NCI-H1105 treated with DMSO at 0.1 percent for 48 hours (cell line): ENCODE measurements at places on chromosomes 4 and X.
A peak's percentile ranks its signal among the peaks of the same experiment; 100 is the strongest.

- DNase-seq, result no peak
These were observed 147.6 kb upstream of the TBC1D9 start for GRCh38 chr4:140903522-140904475.

GRCh38 chrX:134374910-134375309 is 85.1 kb upstream of the HPRT1 start:
- DNase-seq, result no peak

GRCh38 chr4:8301851-8302730 is 32.5 kb downstream of the HTRA3 start:
- DNase-seq, result no peak

DNA sequence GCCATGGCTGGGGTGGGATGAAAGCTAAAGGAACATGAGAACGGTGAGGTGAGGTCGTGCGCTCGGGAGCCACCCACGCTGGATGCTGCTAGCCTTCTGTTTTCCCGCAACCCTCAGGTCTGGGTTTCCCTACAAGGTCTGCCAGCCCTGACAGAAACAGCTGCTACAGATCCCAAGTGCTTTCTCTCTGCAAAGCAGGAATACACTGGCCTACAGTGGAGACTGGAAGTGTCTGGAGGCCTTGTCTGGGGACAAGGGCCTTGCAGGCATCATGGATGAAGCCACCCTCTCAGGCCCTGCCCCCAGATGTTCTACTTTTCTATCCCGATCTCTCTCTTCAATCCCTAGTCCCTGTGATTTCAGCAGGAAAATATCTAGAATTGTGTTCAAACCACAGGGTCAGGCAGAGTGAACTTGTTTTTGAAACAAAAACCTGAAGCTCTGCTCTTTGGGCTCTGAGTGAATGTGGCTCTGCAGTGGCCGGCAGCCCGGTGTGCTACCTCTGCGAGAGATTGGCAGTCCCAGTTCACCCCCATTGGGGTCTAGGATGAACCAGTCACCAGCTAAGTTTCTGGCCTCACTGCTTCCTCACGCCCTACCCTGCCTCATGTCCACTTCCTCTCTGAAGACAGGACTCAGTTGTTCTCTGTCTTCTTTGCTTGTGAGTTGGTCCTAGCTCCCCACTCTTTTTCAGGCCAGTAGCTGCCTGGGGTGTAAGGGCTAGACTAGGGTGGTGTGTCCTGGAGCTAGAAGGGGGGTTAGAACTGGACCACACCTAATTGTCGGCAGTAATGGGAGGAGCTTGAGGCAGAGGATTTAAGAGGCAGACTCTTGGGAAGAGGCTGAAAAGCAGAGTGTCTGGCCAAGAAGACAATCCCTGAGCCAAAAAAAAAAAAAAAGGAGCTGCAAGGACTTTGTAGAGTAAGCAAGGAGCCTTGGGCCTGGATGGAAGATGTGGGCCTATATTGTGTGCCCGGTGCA is 89.6 kb downstream of the RTL5 start:
- no peak for DNase-seq

DNA sequence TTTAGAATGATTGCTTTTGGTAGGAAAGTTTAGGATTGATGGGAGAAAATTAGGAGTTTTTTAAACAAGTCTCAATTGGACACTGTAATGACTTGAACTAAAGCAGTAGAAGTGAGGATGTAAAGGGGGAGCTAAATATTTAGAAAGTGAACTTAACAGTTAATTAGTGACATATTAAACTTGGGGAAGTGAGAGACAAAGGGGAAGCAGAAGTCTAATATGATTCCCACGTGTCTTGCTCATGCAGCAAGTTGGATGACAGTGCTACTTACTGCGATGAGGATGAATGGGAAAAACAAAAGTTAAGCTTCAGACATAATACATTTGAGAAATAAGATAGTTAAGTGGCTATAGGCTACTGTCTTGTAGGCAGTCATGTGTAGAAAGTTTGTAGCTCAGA is 110.4 kb downstream of the RPA4 start:
- no peak for DNase-seq

- no peak for DNase-seq
These were observed 72.2 kb downstream of the ANAPC4 start for GRCh38 chr4:25449270-25449669.

GRCh38 chr4:147368948-147369347 is 111.9 kb upstream of the EDNRA start:
- DNase-seq, result no peak

GRCh38 chr4:80265571-80266252 is 752 bp upstream of the FGF5 start:
- DNase-seq, result peak; percentile 4

DNA sequence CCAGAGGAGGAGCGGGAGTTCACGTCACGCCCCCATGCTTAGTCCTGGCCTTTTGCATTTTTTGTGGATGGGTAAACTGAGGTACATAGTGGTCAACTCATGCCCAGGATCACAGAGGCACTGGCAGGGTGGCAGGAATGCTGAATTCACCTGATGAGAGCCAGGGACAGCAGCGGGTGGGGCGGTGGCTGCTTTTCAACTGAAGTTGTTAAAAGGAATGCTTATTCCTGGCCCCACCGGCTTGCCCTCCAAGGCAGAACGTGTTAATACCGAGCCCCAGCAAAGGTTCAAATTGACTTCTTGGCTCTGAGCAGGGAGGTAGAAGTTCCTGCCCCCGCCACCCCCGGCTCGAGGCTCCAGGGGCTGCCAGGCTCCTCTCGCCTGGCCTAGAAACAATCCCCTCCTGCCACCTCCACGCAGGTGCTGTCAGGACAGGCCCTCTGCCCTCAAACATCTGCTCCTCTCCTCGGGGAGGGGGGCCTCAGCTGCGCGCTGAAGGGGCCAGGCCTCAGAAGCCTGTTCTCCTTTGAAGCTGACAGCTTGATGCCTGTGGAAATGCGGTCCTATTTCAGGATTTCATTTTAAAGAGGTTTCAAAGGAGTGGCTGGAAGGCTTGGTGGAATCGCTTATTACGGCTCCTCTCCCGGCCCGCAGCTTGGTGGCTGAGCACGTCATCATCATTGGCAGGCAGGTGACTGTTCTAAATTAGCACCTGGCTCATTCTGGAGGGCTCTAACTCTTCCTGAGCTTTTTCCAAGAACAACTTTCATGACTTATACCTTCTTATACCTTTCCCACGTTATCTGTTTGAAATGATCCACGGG is 93.0 kb downstream of the PHKA2 start:
- DNase-seq, result no peak

DNA sequence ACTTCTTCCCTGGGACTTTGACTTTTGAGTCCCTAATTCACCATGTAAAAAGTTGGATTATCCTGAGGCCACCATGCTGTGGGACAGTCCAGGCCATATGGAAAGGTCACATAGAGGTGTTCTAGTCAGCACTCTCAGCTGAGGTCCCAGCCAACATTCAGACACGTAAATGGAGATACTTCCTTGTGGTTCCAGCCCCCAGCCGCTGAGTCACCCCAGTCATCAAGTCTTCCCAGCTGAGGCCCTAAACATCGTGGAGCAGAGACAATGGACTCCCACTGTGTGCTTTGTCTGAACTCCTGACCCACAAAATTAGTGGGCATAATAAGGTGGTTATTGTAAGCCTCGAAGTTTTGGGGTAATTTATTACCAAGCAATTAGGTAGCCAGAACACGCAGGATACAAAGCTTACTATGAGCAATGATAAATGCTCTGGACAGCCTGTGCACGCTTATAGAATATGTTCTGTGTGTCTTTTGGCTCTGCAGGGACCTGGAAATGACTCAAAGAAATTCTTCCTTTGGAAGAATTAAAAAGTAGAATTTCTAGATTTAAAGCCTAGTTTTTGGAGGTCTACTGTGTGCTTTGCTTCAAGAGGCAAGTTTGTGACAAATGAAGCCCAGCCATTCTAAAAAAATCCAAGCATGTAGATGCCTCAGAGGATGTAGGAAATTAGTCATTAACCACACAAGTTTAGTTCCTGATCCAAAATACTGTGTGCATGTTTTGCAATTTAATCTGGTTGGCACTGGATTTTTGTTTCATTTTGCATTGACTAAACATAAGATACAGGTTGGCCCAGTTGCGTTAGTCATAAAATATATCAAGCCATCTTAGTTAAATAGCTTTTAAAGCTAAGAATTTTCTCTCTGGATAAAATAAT is 33.2 kb upstream of the SLC9A7 start:
- DNase-seq, result no peak

DNA sequence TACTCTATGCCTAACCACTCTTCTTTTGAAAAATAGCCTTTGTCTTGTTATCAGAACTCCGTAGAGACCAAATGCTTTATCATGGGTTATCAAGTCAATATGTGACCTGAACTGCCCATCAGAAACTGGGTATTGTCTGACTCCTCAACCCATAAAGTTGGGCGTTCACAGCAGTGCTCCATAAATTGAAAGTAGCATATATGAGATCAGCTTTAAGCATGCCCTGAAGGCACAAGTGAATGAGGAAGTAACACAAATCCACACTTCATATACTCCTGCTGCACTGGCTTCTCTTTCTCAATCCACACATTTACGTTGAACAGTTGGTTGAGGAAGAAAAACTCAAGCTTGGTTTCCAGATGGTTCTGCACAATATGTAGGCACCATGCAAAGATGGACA is 1106.0 kb downstream of the STIM2 start:
- DNase-seq, result no peak

- no peak for DNase-seq
These were observed 14.3 kb downstream of the CBR4 start for GRCh38 chr4:168995537-168996295.

- no peak for DNase-seq
These were observed 66.6 kb downstream of the BANK1 start for GRCh38 chr4:101857176-101857575.

DNA sequence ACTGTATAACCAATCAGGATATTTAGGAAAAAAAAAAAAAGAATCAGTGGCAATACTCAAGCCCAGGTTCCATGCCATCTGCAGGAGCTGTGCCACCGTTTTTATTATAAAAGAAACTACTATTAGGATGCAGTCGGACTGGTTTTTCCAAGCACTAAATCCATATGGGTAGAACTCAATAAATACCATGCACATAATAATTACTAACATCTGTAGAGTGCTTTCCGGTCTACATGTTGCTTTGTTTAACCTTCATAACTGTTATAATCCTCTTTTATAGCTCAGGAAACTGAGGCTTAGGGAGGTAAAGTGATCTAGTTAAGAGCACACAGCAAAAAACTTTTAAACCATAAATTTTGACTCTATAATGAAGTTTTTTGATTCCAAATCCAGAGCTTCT is 24.0 kb downstream of the ARSJ start:
- DNase-seq, result no peak

- no peak for DNase-seq
These were observed 333.2 kb downstream of the ARHGAP10 start for GRCh38 chr4:148065075-148065474.

- DNase-seq, result no peak
These were observed 28.0 kb upstream of the BANK1 start for GRCh38 chr4:101762534-101762933.

GRCh38 chr4:6332042-6332668 is 62.5 kb downstream of the WFS1 start:
- DNase-seq, result no peak

DNA sequence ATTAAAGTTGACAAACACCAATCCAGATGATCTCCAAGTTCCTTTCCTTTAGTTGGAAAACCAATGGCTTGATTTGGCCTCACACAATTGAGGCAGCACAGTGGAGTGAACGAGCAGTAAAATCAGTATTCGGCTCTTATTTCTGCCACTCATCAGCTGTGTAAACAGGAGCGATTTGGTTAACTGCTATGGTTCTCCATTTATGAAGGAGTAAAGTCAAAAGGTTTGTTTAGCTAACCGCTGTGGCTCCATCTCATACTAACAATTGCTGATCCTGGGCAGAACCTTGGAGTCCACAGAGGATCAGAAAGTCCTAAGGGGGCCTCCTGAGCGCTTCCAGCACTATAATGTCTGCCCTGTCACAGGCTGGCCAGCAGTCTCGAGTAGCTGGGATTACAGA is 54.5 kb upstream of the EXOC1L start:
- no peak for DNase-seq

- DNase-seq, result no peak
These were observed 181.7 kb upstream of the DDX53 start for GRCh38 chrX:22818061-22818460.

GRCh38 chrX:14922437-14922836 is 49.2 kb downstream of the MOSPD2 start:
- DNase-seq, result no peak

DNA sequence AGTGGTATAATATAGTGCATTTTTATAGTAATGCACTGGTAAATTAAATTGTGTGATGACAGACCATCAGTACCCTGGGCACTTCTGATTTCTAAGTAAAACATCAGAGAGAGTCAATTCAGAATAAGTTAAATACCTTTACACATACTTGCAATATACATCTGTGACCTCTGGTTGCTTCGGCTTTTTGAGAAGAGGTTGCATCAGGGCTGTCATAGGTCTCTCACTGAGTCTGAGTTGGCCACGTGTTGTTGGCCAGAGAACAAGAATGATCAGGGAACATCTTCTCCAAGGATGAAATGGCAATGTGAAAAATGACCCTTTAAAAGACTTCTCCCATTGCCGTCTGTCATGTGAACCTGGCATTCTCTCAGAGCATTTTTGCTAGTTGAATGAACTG is 36.9 kb upstream of the PUDP start:
- DNase-seq, result no peak

GRCh38 chrX:132532097-132532496 is 43.3 kb upstream of the MBNL3 start:
- DNase-seq, result no peak

- DNase-seq, result no peak
These were observed 196.8 kb upstream of the ADGRL3 start for GRCh38 chr4:61003301-61003700.

DNA sequence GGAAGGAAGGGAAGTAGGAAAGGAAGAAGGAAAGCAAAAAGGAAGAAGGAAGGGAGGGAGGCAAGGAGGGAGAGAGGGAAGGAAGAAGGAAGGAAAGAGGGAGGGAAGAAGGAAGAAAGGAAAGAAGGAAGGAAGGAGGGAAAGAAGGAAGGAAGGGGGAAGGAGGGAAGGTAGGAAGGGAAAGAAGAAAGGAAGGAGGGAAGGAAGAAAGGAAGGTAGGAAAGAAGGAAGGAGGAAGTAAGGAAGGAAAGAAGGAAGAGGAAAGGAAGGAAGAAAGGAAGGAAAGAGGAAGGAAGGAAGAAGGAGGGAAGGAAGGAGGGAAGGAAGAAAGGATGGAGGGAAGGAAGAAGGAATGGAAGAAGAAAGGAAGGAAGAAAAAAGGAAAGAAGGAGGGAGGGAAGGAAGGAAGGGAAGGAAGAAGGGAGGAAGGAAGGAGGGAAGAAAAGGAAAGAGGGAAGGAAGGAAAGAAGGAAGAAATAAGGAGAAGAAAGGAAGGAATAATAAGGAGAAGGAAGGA is 18.6 kb upstream of the SCML1 start:
- no peak for DNase-seq

- DNase-seq, result no peak
These were observed 39.9 kb downstream of the ATG4A start for GRCh38 chrX:108131471-108131870.

GRCh38 chr4:164538097-164538496 is 215.8 kb upstream of the SMIM31 start:
- no peak for DNase-seq

- DNase-seq, result no peak
These were observed 61.1 kb downstream of the FAM13A start for GRCh38 chr4:88995874-88996273.

GRCh38 chrX:101347859-101348451 is 587 bp downstream of the TIMM8A start:
- no peak for DNase-seq
